ENCODE measurements at places on chromosomes 7 and 10.

GRCh38 chr7:66964411-66964810 lies 31.0 kb downstream of the SBDS start:
- DNase-seq, result no peak

GRCh38 chr10:129922598-129923123 lies 41.4 kb downstream of the EBF3 start:
- DNase-seq, result no peak

DNA sequence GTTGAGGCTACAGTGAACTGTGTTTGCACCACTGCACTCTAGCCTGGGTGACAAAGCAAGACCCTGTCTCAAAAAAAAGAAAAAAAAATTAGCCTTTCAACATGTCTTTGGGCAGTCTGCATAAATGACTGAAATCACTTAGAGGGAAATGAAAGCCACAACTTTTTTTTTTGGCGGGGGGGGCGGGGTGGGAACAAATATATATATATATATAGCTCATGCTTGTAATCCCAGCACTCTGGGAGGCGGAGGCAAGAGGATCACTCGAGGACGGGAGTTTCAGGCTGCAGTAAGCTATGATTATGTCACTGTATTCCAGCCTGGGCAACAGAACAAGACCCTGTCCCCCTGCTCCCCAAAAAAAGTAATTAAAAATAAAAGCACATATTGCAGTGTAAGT lies 23.4 kb upstream of the MICU1 start:
- no peak for DNase-seq

DNA sequence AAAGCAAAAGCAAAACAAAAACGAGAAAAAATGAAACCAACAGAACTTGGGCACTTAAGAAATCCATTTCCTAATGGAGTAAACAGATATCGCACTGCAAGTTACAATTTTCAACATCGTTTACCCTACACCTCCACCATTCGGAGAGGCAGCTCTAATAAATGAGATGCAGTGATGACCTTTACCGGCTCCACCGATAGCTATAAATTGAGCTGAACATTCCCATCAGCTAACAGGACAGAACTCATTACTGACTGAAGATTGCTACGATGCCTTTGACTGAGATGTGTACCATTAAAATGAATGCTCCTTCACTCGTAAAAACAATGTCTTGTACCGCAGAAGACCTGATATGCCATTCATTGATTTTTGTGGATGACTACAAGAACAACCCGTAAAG lies 465.6 kb downstream of the DPP6 start:
- no peak for DNase-seq

DNA sequence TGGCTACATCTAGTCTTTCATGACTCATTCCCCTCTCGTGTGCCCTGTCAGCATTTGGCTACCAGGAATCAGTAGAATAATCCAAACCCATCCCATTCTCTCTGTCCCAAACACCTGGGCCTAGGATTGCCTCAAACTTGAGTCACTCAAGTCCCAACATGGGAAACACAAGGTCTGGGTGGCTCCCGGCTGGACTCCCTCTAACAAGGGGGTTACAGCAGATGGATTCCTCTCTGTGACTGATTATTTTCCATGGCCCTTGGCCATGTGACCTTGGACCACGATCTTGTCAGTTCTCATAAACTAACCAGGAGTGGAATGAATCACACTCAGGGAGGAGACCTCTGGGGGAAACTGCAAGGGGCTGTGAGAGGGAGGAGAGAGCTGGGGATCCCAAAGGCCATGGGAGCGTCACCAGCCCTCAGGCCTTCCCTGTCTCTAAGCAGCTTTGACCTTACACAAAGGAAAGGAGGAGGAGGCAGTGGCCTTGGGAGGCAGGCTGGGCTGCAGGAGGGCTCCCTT lies 533.1 kb downstream of the KCNMA1 start:
- DNase-seq, result no peak

GRCh38 chr10:115321360-115321759 lies 228.2 kb downstream of the ATRNL1 start:
- DNase-seq, result no peak

DNA sequence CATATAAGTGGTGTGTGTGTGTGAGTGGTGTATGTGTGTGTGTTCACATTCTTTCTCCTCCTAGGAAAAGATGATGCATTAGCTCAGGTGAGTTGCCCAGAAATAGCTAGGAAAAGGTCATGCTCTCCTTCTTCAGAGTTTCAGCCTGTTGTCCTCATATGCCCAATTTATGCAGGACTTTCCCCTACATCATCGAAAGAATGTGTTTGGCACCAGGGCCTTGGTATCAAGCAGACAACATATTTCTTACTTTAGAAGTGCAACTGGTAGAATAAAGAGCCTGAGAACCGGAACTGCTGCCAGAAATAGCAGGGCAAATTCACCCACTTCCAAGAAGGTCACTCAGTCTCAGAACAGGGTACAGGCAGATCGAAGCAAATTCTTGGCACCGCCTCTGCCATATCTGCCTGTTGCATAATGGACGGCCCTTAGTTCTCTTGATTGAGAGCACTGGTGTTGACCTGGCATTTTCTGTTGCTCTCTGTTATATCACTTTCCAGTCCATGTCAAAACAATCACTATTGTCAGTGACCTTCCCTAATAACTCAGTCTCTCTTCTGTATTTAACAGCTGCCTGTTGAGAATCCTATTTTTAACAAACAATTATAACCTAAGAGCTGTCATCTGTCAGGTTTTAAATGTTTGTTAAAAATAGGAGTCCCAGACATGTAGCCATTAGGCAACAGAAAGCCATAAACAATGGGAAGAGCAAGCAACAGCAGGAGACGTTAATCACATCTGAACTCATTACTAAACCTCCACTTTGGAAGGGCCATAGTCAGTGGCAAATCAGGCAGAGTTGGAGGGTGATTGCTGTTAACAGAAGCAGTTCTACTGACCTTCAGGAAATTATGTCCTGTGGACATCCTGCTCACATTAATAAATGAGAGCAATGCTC lies 20.7 kb downstream of the ADRB1 start:
- no peak for DNase-seq

- no peak for DNase-seq
Observed at GRCh38 chr10:56622335-56622973, 261.4 kb upstream of the ZWINT start.

DNA sequence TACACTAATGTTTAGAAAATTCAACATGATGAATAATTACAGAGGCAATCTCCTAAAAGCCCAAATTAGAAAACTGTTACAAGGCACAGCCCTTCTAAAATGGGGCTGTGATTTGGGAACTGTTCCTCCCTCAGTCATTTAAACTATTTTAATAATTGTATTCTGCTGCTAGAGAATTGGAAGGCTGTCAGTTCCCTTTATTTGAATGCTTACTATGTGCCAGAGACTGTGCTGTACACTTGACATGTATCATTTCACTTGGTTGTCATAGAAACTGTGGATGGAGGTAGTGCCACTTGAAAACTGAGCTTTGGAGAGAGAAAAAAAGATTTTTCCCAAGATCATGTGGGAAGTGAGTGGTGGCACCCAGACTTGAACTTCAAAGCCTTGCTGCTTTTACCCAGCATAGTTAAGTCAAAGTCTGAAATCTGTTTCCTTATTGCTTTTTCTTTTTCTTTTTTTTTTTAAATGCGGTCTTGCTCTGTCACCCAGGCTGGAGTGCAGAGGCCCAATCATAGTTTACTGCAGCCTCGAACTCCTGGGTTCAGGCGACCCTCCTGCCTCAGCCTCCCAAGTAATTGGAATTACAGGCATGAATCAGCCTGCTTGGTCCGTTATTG lies 23.6 kb downstream of the UBE2D1 start:
- no peak for DNase-seq

DNA sequence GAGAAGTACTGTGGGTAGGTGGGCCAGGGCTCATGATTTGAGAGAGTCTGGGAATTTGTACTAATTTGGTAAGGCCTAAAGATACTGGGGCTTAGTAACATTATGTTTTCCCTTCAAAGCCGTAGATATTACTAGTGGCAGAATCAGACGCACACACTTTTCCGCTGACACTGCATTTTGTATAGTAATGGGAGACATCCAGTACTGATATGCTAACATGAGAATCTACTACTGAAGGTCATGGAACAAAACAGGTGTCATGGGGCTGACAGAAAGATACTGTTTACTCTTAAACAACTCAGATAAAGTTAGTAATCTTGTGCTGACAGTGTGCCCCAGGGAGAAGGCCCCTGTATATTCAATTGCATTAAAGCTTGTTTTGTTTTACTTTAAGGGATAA lies 11.1 kb upstream of the GIMAP7 start:
- DNase-seq, result no peak

GRCh38 chr7:11625669-11626068 lies 206.3 kb downstream of the THSD7A start:
- DNase-seq, result no peak

DNA sequence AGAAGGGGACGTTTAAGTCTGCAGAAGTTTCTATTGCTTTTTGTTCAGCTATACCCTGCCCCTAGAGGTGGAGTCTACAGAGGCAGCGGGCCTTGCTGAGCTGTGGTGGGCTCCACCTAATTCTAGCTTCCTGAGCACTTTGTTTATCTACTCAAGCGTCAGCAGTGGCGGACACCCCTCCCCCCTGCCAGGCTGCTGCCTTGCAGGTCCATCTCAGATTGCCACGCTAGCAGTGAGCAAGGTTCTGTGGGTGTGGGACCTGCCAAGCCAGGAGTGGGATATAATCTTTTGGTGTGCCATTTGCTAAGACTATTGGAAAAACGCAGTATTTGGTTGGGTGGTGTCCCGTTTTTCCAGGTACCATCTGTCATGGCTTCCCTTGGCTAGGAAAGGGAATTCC lies 147.3 kb upstream of the PRPS1L1 start:
- DNase-seq, result no peak

DNA sequence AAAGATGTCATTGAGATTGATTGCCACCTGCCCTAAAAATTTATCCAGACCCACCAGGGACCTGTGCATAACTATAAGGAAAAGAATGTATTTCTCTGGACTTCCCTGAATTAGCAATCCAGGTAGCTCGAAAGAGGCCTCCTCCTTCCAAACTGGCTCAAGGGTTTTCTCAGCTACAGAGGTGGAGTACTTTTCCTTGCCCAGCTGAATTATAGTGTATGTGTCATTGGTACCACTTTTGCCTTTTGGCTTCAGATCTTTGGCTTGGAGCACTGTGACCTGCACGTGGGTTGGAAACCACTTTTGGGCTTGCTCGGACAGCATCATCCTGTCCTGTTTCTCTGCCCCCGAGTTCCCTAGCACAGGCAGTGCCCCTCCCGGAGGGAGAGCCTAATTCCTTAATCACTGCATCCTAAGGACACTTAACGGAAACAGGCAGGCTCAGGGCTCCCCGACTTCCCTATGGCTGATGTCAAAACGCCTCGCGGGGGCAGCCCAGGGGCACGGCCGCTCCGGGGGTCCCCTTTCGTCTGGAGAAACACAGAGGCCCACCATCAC lies 825 bp downstream of the RAB11FIP2 start:
- DNase-seq, result peak; percentile 29

GRCh38 chr7:154640266-154640865 lies 362.6 kb downstream of the PAXIP1 start:
- no peak for DNase-seq

DNA sequence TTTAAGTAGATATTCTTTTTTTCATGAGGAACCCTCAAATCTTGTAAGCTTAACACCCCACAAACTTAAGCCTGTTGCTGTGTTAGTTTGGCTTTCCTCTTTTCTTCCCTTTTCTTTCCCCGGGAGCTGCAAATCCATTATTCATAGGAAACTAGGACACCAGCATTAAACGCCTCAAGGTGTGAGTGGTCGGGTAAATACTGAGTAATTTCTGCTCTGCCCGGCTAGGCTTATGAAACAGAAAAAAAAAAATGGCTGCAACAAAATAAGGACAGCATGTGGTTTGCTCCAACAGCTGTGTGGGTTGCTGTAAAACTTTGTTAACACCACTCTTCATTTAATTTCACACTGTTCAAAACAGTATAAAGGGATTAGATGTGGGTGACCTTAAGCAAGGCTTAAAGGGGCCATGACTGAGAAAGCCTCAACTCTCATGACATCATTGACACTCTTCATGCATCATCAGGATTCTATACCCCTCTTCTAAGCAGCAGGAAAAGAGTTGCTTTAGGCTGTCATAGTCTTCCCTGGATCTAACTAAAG lies 104.1 kb downstream of the AOAH start:
- no peak for DNase-seq

DNA sequence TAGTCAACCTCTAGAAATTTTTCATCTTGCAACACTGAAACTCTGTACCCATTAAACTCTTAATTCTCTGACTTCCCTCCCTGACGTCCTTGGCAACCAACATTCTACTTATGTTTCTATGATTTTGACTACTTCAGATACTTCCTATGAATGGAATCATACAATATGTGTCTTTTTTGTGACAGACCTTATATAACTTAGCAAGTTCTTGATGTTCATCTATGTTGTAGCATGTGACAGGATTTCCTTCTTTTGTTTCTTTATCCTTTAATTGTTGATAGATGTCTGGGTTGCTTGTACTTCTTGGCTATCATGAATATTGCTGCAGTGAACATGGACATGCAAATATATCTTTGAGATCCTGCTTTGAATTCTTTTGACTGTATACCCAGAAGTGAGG lies 240.8 kb downstream of the ADK start:
- DNase-seq, result no peak

DNA sequence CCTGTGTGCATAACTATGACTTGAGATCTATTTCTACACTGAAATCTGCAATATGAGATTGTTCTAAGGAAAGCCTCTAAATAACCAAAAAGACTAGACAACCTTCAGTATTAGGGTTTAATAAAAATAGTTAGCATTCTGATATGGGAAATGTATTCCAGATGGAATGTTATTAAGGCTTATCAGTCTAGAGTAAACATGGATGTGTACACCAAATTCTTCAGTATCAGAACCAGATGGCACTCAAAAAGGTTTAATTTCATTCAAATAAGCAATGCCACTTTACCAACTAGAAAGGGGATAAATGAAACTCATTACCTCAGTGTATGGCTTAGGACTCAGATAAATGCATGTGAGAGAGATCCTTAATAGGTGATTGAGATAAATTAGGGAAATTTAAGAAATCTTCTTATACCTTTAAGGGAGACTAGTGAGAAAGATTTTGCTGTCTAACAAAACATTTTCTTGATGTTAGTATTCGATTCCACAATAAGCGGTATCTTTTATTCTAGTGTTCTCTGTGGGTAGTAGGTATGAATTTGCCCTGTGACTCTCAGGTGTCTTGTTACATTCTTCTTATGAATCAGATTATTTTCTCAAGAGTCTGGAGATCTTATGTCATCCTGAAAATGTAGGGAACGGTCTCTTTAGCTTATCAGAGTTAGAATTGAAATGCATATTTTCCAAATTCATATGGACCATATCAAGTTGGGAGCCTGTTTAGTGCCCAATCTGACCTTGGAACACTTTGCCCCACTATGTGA lies 159.2 kb downstream of the PRKG1 start:
- no peak for DNase-seq

- no peak for DNase-seq
Observed at GRCh38 chr10:122285506-122286444, 14.7 kb downstream of the BTBD16 start.

GRCh38 chr7:20030915-20031362 lies 186.2 kb downstream of the MACC1 start:
- DNase-seq, result no peak

DNA sequence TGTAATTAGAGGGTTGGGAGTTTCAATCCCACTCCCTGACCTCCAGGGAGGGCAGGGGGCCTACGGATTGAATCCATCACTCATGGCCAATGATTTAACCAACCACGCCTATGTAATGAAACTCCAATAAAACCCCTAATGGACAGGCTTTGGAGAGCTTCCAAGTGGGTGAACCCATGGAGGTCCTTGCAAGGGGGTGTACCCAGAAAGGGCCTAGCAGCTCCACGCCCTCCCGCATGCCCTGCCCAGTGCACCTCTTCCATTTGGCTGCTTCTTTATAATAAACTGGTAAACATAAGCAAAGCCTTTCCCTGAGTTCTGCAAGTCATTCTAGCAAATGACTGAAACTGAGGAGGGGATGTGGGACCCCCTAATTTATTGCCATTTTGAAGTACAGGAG lies 280.1 kb downstream of the FRMD4A start:
- no peak for DNase-seq

GRCh38 chr10:76125900-76126299 lies 694.5 kb downstream of the LRMDA start:
- no peak for DNase-seq
